Neural progenitor cell (in vitro differentiated cells): ENCODE measurements at places on chromosomes 7 and 10. TPM values are rescaled to one million over a fixed set of nuclear protein-coding genes. Genes with fewer than 3 reads are reported as not detected.

NAT16 gene
- total RNA-seq: 0.28 TPM in 1 of 2 replicates, not detected in the other

TMEM229A gene
- total RNA-seq: 0.06 TPM in 1 of 2 replicates, not detected in the other

ANXA8L1 gene
- not detected in 2 replicates for total RNA-seq

LIMK1 gene
- 29.9 and 66.6 TPM in 2 replicates for total RNA-seq

SMO gene
- total RNA-seq: 46.0 and 114 TPM in 2 replicates

PNPLA8 gene
- total RNA-seq: 21.7 and 33.4 TPM in 2 replicates

TCERG1L gene
- 1.5 and 1.8 TPM in 2 replicates for total RNA-seq

EPHA1 gene
- total RNA-seq: 4.1 and 6.0 TPM in 2 replicates

PRKAR1B gene
- total RNA-seq: 11.8 and 15.6 TPM in 2 replicates

TET1 gene
- total RNA-seq: 47.9 and 67.3 TPM in 2 replicates

HOXA11 gene
- total RNA-seq: not detected in 2 replicates

GJD4 gene
- not detected in 2 replicates for total RNA-seq

PLEKHS1 gene
- total RNA-seq: not detected in 2 replicates

GTPBP10 gene
- 14.5 and 29.9 TPM in 2 replicates for total RNA-seq
